ENCODE measurements at places on chromosomes 3 and 15. TPM values are rescaled to one million over a fixed set of nuclear protein-coding genes. Genes with fewer than 3 reads are reported as not detected.

LSG1 gene
- total RNA-seq: 33.3 TPM

DNA sequence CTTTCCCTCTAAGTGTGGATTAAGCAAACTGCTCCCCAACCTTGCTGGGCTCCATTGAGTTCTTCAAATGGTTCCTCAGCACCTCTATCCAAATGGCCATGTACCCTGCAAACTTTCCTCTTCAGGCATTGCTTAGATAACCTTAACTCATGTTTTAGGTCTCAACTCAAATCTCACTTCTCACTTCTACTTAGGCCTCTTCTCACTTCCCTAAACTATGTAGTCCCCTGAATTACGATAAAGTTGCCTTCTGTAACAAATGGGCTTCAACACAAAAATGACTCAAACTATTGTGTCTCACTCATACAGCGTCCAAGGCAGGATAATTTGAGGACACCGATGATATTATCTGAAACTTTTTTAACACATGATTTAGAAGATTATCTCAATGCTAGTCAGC is 62.4 kb upstream of the STAC start:
- DNase-seq: no peak

- no peak for DNase-seq
These were observed 37.9 kb upstream of the SLCO2A1 start for GRCh38 chr3:134067531-134068161.

GRCh38 chr3:53718462-53718861 is 127.8 kb downstream of the CHDH start:
- DNase-seq: no peak

DNA sequence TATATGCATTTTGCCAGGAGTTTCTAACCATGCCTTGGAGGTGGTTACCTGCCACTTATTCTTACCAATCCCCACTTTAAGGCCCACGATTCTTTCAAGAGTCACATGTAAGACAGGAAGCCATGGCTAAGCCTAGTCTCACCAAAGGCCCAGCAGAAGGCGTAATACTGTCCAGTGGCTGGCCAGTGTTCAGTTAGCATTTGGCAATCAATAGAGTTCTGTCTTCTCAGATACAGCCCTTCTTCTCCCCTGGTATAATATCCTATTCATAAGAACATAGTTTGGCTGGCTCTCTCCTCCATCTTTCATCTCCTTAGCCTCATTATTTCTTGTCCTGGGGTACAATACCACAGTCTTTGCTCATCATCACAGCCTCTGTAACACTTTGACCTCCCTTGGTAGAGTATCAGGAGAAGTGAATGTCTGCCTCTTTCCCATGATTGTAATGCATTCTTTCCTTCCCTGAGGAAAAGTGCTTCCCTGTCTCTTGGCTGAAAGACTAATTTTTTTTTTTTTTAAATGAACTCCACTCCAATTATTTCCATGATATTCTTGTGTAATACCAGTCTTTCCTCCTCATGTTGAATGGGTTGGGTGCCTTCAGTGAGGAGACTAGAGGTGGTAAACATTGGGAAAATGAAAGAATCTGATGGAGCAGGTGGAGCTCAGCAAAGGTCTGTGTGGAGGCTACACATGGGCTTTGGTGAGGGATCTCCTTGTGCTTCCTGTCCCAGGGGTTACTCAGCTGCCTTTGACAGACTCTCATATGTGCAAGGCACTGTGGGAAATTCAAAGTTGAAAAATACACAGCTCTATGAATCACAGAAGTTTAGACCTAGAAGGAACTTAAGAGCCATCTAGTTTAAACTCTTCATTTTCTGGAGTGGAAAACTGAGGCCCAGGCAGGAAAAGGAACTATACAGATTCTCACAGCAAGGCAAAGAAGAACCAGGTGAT is 218.2 kb downstream of the P3H2 start:
- DNase-seq: no peak

DNA sequence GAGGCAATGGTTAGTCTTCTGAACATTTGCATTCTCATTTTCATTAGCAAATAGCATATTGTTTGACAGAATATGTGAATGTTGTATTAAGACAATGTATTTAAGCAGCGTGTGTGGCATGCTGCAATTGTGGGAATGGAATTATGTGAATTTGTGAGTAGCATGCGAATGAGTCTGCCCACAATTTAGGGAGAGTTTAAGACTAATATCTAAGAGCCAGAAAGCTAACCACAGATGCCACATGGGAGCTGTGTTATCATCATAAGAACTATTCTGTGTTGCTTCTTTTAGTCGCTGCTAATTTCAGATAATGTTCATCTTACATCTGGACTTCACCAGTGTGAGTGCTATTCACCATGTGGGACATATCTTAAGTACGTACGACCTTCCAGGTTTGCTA is 494.5 kb downstream of the RBMS3 start:
- DNase-seq: no peak

PLOD2 gene
- total RNA-seq: 66.0 TPM

GRCh38 chr3:24168977-24169376 is 223.9 kb downstream of the NR1D2 start:
- DNase-seq: no peak

RASGRF1 gene
- 0.98 TPM for total RNA-seq

All from kidney (tissue), 22 donors.